ENCODE measurements at places on chromosomes 5 and 9. TPM values are rescaled to one million over a fixed set of nuclear protein-coding genes. Genes with fewer than 3 reads are reported as not detected.

Gene TIMD4
- not detected for total RNA-seq

Gene TMC1
- 0.40 TPM for total RNA-seq

Gene OSMR
- 9.5 TPM for total RNA-seq

Gene SH3TC2
- 4.0 TPM for total RNA-seq

Gene ST8SIA4
- 4.5 TPM for total RNA-seq

Gene ZNF483
- 6.4 TPM for total RNA-seq

Gene BASP1
- total RNA-seq = 1.7 TPM

Gene NKD2
- total RNA-seq = 0.71 TPM

Gene TLX3
- not detected for total RNA-seq

- H3K4me1 ChIP-seq = no peaks in the 10 kb centered on the region
- no peak overlapping the region for H3K4me3 ChIP-seq
- no peak for DNase-seq
- H3K27ac ChIP-seq = no peak overlapping the region
- no peaks in the 10 kb centered on the region for H3K36me3 ChIP-seq
- no peaks in the 10 kb centered on the region for H3K27me3 ChIP-seq
These were observed 26.5 kb downstream of the SEMA4D start for GRCh38 chr9:89471390-89471789.

- H3K36me3 ChIP-seq = no peaks in the 10 kb centered on the region
- no peak overlapping the region for H3K4me3 ChIP-seq
- DNase-seq = no peak
- H3K27ac ChIP-seq = no peak overlapping the region
- no peaks in the 10 kb centered on the region for H3K27me3 ChIP-seq
These were observed 30.2 kb upstream of the HSPA9 start for GRCh38 chr5:138605254-138605972.

DNA sequence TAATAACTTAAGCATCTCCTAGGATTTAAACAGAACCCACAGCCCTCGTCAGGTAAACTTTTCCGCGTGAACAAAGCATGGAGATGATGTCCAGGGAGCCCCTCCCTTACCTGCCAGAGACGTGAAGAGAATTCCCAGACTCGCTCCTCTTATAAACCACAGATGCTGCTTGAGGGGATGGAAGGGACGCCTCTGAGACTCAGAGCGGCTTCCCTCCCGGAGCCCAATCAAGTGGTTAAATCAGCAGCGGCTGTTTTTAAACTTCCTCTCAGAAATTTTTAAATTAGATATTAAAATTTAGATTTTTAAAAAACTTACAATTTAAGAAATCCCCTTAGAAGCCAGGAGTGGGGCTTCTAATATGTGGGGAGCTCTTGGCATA lies 71.8 kb downstream of the RAPGEF1 start:
- H3K27me3 ChIP-seq = no peaks in the 10 kb centered on the region
- DNase-seq = no peak
- H3K36me3 ChIP-seq = no peaks in the 10 kb centered on the region
- no peak overlapping the region for H3K4me3 ChIP-seq

DNA sequence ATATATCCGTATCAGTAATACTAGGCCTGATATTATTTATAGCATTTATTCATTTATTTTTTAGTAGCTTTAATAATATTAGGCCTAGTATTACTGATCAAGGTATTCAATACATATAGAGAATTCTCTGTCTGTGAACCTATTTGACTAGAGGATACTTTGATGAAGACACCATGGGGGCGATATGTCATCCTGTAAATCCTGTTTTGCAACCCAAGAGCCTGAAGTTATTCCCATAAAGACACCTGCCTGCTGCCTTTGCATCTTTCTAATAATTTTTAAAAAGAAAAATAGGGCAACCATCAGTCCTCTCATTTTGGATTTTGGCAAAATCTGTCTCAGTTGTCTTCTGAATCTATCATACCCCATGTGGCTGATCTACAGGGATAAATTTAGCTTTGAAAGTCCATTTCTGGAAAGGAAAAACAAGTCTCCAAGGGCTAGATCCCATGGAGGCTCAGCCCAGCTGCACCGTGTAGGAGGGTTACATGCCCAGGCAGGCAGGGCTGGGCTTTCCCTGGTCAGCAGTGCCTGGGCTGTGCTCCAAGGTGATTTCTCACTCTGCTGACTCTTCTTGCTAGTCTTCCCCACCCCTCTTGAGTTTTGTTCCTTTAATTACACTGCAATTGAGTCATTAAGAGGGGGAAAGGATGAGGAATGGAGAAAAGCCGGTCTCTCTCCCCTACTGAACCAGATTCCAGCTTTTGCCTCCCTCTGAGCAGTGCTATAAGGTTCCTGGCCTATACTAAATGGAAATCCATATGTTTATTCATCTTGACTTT lies 169.0 kb downstream of the TRIM32 start:
- no peak overlapping the region for H3K4me3 ChIP-seq
- H3K27ac ChIP-seq = no peak overlapping the region
- no peaks in the 10 kb centered on the region for H3K36me3 ChIP-seq
- DNase-seq = no peak

DNA sequence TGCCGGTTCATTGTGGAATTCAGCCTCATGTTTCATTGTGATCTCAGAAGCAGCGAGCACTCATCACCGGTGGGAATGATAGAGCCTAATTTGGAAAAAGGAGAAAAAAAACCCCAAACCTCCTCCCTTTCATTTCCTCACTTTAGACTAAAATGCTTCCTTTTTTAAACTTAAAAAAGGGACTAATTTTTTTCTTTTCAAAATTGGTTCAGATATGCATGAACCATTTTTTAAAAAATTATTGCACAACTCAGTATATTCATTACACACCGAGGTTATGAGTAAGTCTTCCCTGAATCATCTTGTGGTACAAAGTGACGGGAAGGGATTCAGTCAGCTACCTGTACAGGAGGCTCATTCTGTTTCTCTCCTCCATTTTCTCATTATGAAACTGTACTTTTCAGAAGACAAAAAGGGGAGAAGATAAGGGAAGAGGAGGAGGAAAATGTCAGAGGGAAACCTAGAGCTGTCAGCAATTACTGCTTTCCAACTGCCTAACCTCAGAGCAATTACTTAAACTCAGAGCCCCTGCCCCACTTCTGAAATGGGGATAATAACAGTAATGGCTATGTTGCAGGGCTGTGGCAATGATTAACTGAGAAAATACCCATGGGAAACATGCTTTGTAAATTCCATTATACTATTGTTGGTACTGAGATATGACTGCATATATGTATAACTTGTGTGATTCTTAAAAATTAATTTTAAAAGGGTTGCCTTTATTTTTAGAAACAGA lies 24.0 kb downstream of the GALNT10 start:
- no peak overlapping the region for H3K27ac ChIP-seq
- no peaks in the 10 kb centered on the region for H3K27me3 ChIP-seq
- H3K4me3 ChIP-seq = no peak overlapping the region
- no peaks in the 10 kb centered on the region for H3K4me1 ChIP-seq
- DNase-seq = no peak

DNA sequence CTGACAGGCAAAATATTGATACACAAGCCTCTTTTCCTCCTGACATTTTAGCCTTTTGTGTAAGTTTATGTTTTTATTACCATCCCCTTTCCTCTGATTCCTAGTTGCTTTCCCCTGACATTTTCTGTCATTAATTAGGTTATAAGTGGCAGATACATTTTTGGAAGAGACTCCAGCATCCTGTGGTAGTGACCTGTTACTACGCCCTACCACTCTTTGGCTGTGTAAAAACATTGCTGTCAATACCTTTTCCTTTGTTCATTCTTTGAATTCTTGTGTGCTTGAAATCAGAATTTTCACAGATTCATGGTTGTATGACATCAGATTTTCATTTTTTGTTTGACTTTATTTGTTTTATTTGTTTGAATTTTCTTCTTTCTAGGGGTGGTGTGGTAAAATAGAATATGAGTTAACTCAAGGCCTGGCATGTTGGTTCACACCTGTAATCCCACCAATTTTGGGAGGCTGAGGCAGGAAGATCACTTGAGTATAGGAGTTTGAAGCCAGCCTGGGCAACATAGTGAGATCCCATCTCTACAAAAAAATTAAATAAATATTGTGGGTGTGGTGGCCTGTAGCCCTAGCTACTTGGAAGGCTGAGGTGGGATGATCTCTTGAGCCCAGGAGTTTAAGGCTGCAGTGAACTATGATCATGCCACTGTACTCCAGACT lies 43.4 kb downstream of the UBE2R2 start:
- no peaks in the 10 kb centered on the region for H3K27me3 ChIP-seq
- DNase-seq = no peak
- H3K4me1 ChIP-seq = peaks cover 57% of the 10 kb centered on the region
- no peak overlapping the region for H3K4me3 ChIP-seq
- no peak overlapping the region for H3K27ac ChIP-seq

DNA sequence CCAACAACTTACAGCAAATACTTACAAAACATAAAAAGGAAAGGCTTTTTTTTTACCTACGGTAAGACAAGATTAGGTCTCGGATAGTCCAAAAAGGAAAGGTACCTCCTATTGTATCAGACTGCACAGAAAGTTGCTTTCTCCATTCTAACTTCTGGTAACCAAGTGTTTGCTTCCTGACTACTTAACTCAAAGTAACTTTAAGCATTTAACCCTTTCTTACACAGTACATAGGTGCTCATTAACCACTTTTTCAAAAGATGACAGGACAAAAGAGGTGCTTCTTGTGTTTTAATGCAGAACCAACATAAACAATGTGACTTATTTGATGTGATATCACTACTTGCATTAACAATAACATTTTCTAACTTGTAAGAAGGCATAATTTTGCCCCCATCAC lies 23.1 kb downstream of the PWWP2A start:
- H3K4me1 ChIP-seq = no peaks in the 10 kb centered on the region
- no peaks in the 10 kb centered on the region for H3K27me3 ChIP-seq
- H3K36me3 ChIP-seq = no peaks in the 10 kb centered on the region
- H3K4me3 ChIP-seq = no peak overlapping the region

DNA sequence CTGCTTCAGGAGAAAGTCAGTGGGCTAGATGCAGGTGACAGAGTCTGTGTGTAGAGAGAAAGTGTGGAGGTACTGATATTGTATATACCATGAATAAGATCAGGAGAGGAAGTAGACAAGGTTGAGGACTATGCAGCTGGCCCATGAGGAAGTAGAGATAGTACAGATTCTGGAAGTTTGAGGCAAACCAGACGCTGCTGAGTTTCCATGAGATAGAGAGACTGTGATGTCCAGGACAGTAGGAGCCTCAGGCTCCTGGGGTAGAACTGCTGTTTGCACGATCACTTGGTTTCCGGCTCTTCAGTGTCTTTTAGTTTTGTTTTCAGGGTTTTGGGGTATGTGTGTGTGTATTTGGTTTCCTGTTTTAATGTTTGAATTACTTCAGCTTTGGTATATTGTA lies 13.6 kb downstream of the OTULINL start:
- H3K27ac ChIP-seq = no peak overlapping the region
- H3K36me3 ChIP-seq = no peaks in the 10 kb centered on the region
- H3K27me3 ChIP-seq = no peaks in the 10 kb centered on the region

- no peaks in the 10 kb centered on the region for H3K27me3 ChIP-seq
- no peak overlapping the region for H3K4me3 ChIP-seq
- peaks cover 18% of the 10 kb centered on the region for H3K4me1 ChIP-seq
- no peaks in the 10 kb centered on the region for H3K36me3 ChIP-seq
- H3K27ac ChIP-seq = peak overlapping the region; percentile 5
- DNase-seq = no peak
These were observed 65.8 kb upstream of the PLPP6 start for GRCh38 chr9:4596165-4596922.

DNA sequence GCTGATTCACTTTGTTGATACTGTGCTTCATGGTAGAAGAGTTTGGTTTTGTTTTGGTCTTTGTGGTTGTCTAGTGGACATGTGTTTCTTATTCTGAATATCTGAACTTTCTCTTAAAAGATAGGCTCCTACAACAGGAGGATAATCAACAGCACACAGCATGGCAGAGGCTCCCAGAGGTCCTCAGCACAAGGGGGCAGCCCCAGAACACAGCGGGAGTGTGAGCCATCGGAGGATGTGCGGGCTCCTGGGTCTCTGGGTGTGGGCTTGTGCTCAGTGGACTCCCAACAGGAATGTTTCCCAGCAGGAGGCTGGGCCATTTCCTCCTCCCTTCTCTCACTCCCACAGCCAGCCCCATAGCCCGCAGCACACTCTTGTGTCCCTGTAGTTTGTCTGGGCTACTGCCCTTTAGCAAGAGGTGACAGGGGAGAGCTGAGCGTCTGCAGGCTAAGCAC lies 164.3 kb upstream of the OTULINL start:
- H3K27me3 ChIP-seq = no peaks in the 10 kb centered on the region
- peak overlapping the region; percentile 56 for H3K27ac ChIP-seq

DNA sequence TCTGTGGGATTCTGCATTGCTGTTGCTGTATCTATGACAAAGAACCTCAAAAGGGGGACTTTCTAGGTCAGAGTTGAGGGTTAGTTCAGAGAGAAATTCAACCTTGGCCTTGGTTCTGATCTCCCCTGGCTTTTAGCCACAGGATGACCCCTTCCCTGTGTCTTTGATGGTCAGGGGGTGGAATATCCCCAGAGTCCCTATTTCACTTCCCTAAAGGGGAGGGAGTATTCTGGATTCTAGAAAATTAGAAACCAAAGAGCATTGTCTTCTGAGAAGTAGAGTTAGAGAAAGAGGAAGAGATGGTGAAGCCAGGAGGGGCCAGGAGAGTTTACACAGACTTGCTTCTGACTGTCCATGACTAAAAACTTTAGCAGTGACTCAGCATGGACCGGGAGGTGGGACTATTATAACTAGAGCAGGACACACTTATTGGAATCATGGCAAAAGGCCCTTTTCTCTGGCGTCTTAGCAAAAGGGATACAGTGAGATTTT lies 56.2 kb upstream of the LPAR1 start:
- H3K27ac ChIP-seq = no peak overlapping the region
- H3K4me1 ChIP-seq = no peaks in the 10 kb centered on the region
- DNase-seq = peak; percentile 16

All from heart left ventricle (tissue), 16 donors.